Common myeloid progenitor, CD34-positive (primary cell): ENCODE measurements at places on chromosomes 3 and 15.

DNA sequence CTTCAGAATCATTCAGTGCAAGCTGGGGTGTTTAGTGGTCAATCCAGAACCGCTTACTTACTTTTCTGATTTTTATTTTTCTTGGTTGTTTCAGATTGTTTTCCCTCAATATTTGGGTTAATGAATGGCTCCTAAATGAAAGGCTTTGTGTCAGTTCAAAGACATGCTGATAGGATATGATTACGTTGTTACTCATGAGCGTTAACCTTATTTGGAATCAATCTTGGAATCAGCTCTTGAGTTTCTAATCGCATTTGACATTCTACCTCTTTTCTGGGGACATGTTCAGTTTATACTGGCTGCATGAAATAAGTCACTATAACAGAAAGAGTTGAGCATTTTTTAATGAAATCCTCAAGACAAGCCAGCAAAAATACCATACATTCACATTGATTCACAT lies 50.2 kb downstream of the ATP11B start:
- no peak for DNase-seq

DNA sequence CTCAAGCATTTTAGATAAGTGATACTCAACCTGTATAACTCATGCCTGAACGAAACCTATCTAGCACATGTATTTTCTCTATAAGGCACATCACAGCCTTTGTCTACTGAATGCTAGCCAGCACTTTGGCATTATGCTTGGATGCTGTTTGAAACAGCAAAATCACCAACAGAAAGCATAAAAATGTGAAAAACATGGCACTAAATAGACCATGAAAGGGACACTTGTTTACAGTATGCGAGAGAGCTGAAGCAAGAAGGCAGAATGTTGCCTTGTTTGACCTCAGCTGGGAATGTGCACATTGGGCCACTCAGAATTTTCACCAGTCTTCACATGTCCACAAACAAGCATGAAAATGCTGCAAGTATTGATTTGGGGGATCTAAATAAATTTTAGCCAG lies 59.5 kb downstream of the MINDY2 start:
- DNase-seq, result no peak

DNA sequence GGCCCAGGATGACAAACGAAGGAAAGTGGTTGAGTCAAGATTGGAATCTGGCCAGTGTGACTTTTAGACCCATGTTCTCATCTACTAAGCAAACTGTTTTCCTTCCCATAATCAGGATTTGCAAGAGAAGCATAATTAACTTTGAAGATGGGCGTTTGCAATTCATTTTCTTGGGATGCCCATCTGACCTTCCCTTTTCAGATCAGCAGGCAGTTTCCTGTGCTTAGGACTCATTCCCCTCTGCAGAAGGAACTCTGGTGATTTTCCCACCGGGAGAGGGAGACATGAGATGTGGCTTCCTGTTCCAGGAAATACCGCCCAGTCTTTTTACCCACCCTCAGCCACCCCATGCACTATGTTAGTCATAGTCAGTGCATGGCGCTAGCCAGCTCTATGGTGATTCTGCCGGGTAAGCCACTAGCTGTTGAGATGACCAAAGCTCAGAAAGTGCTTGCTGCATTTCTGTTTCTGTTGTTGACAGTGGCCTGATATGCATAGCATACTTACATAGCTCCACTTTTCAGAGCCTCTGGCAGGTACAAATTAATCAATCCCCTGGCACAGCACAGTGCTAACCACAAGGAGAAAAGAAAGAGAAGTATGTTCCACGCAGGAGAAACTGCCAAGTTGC lies 129.4 kb downstream of the VGLL4 start:
- peak; percentile 75 for DNase-seq

GRCh38 chr3:55852326-55852725 lies 365.2 kb upstream of the WNT5A start:
- no peak for DNase-seq

GRCh38 chr3:66255865-66256264 lies 35.1 kb downstream of the SLC25A26 start:
- no peak for DNase-seq

- DNase-seq, result no peak
These were observed 2.5 kb downstream of the MOBP start for GRCh38 chr3:39469945-39470344.

DNA sequence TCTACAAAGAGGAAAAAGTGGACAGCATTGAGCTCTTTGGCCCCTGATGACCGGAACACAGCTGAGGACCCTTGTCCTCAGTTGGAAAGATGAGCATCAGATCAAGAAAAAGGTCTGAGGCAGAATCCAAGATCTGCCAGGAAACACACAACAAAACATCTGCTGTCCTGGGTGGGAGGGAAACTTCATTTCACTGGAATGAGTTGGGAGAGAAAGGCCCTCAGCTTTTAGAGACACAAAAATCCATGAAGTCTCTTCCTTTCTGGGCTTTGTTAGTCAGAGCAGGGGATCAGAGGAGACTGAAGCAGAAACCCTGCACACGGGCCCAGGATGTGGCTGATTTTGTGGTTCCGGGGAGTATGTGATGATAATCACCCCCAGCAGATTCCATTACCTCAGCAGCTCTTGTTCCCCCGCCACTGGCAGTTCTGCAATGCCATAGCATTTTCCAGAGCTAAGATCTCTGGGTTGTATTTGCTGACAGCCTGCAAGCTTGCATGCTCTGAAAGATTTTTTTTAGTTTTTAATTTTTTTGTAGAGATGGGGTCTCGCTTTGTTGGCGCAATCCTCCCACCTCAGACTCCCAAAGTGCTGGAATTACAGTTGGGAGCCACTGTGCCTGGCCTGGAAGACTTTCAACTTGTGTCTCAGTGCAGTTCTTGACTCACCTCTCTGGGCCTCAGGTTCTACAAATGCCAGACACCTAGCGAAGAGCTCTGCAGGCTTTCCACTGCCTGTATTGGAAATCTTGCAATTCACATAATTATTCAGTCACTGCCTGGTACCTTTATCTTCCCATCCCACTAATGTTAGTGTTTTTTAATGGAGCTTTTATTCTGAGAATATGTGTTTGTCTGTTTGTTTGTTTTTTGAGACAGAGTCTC lies 5.8 kb upstream of the TATDN2 start:
- peak; percentile 43 for DNase-seq
